ENCODE measurements at places on chromosomes 4 and X.

DNA sequence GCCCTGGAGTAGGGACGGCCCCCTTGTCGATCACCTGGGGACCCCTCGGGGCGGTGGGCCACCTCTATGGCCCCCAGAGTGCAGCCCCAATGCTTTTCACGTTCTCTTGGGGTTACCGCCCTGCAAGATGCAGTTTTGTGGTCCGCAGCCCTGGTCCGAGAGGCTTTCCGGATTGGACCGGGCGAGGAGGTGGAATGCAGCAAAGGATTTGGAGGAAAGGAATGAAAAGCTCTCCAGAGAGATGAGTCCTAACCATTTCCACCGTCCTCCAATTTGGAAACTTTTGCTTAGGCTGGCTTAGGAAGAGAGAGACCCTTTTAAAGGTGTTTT is 601 bp downstream of the SLC25A43 start:
- DNase-seq = no peak

DNA sequence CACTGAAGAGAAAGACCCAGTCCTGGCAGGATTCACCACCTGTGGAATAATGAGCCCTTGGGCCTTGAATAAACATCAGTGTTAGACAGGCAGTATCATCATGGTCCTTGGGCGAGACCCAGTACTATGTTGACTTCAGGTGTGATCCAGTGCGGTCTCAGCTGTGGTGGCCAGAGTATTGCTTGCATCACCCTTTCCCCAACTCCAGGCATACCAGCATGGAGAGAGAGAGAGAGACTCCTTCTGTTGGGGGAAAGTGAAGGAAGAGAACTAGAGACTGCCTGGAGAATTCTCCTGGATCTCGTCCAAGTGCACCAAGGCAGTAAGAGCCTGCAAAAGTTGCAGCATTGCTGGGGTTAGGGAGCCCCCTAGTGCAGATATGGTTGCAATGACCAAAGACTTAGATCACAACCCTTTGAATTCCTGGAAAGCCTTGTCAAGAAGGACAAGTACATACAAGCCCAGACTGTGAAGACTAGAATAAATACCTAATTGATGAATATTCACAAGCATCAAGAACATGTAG is 61.1 kb upstream of the VAMP7 start:
- DNase-seq = peak; percentile 39

DNA sequence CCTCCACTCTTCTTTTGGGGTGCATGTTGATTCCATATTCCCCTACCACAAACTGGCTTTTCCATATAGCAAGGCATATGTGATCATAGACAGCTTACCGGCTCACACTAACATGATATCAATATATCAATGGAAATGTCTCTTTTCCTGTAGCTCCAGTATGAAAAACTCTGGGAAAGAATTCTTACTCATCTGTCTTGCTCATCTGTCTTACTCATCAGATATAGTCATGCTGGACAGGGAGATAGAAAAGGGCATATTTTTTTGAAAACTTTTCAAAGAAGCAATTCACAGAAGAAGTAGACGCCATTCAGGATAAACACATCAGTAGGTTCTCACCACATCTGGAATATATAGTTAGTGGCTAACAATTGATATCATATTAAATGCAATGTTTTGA is 794.7 kb downstream of the RAB28 start:
- no peak for DNase-seq

- DNase-seq = no peak
These were observed 54.0 kb downstream of the SLC9A7 start for GRCh38 chrX:46704767-46705386.

- DNase-seq = no peak
These were observed 250.9 kb downstream of the TENM3 start for GRCh38 chr4:182494103-182494502.

GRCh38 chrX:68945603-68946228 is 116.9 kb downstream of the EFNB1 start:
- DNase-seq = peak; percentile 70

DNA sequence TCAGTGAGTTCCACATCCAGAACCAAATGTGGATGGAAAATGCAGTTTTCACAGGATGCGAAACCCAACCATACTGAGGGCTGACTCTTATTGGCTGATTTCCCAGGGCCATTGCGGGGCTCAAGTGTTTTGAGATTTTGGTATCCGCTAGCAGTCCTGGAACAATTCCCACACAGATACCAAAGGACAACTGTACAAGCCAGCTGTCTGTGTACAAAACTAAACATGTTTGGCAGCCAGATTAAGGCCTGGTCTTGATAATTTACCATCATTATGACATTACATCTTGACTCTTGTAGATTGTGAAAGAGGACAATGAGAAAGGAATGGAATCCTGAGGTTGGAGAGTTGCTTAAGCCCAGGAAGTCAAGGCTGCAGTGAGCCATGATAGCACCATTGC is 121.9 kb downstream of the DKK2 start:
- DNase-seq = no peak

All from H7 (cell line).